Thyroid gland (tissue), 4 donors: ENCODE measurements at places on chromosomes 7 and 10.

- H3K27ac ChIP-seq, result no peak overlapping the region
- no peak overlapping the region for H3K4me3 ChIP-seq
- H3K36me3 ChIP-seq, result no peaks in the 10 kb centered on the region
- H3K27me3 ChIP-seq, result no peaks in the 10 kb centered on the region
- H3K4me1 ChIP-seq, result no peaks in the 10 kb centered on the region
These were observed 26.3 kb downstream of the CLRN3 start for GRCh38 chr10:127866276-127867013.

DNA sequence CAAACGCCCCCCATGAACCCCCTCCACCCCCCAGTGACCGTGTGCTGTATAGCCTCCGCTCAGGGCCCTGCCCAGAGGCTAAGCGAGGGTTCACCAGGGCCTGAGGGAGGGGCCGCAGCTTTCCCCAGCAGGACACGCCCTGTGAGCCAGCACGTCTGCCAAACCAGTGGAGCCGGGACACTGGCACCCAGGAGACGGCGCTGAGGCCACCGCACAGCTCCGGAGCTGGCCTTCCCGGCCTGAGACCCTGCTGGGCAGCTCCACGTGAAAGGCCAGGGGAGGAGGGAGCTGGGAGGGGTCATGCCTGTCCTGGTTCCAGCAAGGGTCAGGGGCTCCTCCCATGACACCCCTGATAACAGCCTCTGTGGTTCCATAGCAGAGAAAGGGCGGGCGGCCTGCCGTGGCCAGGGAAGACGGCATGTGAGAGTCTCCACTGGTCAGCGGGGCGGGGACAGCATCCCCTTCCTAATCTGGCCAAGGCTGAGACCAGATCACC, 278.3 kb downstream of the ELFN1 start:
- H3K4me3 ChIP-seq, result no peak overlapping the region
- no peaks in the 10 kb centered on the region for H3K4me1 ChIP-seq
- no peak overlapping the region for H3K27ac ChIP-seq
- DNase-seq, result no peak
- no peaks in the 10 kb centered on the region for H3K27me3 ChIP-seq

DNA sequence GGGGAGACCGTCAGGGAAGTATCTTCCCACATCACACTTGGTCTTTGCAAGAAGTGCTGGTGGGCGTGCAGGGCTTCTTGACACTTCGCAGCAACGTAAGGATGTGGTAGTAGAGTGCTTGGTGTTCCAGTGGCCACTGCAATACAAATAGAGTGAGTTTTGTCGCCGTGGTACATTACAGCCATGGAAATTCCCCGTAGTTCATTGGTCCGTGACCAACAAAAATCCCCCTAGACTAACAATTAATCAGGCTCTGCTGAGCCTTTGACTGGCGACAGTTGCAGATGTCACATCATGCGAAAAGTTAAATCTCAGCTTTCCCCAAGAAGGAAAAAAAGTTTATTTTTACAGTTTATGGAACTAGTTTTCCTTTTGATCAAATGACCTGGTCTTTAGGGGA, 134.7 kb downstream of the MGMT start:
- H3K27me3 ChIP-seq, result no peaks in the 10 kb centered on the region
- H3K27ac ChIP-seq, result no peak overlapping the region
- H3K4me3 ChIP-seq, result no peak overlapping the region
- DNase-seq, result no peak
- no peaks in the 10 kb centered on the region for H3K4me1 ChIP-seq

- H3K27ac ChIP-seq, result no peak overlapping the region
- no peak for DNase-seq
- H3K4me3 ChIP-seq, result no peak overlapping the region
- peaks cover 10% of the 10 kb centered on the region for H3K4me1 ChIP-seq
These were observed 32.2 kb downstream of the BAIAP2L1 start for GRCh38 chr7:98368716-98369115.
